Activated T-cell treated with anti-CD3 and anti-CD28 coated beads, Interleukin-2, amount 50 U/mL, for 24 hours (primary cell): ENCODE measurements at places on chromosomes 4 and X.

- no peak for DNase-seq
Measured at GRCh38 chr4:77881460-77882295, 19.0 kb downstream of the MRPL1 start.

GRCh38 chr4:114082348-114082747, 102.9 kb upstream of the ARSJ start:
- DNase-seq, result no peak

DNA sequence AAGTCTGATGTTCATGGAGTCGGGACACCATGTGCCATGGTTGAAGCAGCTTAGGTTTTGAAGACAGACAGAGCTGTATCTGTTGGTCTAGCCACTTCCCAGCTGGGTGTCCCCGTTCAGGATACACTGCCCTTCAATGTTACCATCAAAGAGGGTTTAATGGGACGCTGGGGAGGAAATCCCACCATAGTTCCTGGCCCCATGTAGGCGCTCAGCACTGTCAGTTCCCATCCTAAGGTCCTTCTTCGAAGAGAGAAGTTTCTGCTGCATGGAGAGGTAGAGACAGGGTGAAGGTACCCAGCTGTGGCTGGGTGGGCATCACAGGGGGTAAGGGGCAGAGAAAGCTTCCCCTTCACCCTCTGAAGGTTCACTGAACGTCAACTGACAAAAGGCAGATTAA, 3.7 kb downstream of the MGST2 start:
- DNase-seq, result no peak

DNA sequence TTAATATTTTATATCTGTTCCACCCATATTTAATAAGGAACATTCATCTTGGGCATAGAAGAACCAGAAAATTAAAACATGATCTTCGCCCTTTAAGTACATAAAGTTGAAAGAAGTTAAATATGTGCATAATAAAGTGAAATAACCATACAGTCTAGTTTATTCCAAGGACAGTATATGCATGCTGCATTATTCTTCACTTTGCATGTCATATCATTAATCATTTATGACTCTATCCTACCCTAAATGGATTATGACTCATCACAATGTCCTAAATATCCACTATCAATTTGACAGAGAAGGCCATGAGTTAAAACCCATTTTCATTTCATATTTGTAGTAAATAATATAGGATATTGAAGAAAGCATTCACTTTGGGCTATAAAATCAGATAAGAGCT, 576.5 kb upstream of the GNPDA2 start:
- DNase-seq, result no peak

- DNase-seq, result no peak
Measured at GRCh38 chr4:28334249-28334648, 1473.6 kb downstream of the STIM2 start.

- no peak for DNase-seq
Measured at GRCh38 chr4:779555-779954, 46.4 kb downstream of the CPLX1 start.

GRCh38 chr4:105058177-105058812, 88.4 kb upstream of the TET2 start:
- no peak for DNase-seq

DNA sequence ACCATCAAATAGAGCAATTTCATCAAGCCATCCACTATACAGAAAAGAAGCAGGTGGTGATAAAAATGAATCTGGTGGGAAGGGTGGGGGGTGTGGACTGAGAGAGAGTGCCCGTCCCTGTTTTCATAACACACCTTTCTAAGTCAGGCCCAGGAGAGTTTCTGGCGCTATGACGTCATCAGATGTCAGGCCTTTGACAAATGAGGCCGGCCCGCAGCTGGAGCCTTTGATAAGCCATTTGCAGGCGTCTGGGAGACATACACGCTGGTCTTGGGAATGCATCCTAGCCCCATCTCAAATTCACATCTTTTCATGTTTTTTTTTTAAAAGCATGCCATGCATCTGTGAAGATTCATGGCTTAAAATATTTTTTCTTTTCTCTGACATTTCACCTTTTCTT, 404.5 kb downstream of the BCOR start:
- DNase-seq, result no peak

DNA sequence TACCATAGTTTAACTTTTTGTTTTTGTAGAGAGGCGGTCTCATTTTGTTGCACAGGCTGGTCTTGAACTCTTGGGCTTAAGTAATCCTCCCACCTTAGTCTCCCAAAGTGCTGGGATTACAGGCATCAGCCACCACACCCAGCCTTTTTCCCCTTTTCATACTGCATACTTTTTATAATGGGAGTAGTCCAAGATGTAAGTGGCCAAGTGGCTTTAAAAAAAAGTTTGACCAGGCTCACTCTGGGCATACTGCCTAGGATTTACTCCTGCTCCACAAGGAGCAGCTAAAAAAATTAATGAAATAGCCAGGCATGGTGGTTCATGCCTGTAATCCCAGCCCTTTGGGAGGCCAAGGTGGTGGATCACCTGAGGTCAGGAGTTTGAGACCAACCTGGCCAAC, 6.0 kb downstream of the GRSF1 start:
- DNase-seq, result no peak

GRCh38 chr4:47651231-47651630, 166.2 kb downstream of the ATP10D start:
- DNase-seq, result no peak

DNA sequence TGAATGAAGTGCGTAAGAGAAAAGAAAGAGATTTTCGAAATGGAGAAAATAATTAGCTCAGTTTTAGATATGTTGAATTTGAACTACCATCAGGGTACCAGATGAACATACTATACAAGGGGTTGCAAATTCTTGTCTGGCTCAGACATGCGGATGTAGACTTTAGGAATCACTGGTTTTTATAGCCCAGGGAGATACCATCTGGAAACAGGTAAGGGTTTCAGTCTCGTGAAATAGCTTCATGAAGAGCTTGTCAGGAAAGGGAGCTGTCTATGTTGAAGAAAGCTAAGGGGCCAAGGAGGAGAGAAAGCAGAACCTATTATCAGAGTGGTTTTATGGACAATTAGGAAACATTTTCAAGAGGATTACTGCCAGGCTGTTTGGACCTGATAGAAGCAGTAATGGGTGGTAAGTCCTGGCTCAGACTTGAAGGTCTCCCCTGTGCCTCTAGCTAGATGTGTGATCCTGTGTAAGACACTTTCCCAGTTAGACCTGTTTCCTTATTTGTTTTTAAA, 6.7 kb downstream of the RAB9A start:
- no peak for DNase-seq

DNA sequence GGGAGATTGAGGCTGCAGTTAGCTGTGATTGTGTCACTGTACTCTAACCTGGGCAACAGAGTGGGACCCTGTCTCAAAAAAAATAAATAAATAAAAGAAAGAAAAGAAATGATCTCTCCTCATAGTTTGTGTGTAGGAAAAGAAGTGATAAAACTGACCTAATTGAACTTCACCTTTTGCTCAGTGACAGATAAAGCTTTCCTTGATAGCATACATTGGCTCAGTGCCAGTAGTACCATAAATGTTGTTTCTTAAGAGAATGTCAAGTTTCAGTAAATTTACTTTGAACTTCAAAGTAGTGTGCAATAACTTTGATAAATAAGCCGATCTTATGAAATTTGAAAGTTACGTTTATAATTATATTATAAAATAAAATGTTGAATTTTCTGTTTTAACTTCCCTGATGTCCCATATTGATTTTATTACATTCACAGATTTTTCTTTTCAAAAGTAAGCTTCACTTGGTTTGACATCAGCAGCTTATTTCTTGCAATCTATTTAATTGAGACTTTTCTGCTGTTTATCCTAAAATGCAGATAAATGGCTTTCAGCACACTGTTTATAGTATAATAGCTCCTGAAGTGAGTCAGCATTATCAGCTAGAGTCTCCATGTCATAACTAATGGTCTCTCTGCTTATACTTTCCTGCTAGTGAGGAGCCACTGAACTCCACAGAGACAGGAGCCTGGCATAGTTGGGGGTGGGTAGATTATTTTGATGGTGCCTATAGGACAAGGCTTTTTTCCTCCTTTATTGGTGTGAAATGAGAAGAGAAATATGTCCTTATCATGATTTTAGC, 330.1 kb downstream of the BMPR1B start:
- no peak for DNase-seq

GRCh38 chr4:28287831-28288233, 1427.2 kb downstream of the STIM2 start:
- DNase-seq, result no peak

DNA sequence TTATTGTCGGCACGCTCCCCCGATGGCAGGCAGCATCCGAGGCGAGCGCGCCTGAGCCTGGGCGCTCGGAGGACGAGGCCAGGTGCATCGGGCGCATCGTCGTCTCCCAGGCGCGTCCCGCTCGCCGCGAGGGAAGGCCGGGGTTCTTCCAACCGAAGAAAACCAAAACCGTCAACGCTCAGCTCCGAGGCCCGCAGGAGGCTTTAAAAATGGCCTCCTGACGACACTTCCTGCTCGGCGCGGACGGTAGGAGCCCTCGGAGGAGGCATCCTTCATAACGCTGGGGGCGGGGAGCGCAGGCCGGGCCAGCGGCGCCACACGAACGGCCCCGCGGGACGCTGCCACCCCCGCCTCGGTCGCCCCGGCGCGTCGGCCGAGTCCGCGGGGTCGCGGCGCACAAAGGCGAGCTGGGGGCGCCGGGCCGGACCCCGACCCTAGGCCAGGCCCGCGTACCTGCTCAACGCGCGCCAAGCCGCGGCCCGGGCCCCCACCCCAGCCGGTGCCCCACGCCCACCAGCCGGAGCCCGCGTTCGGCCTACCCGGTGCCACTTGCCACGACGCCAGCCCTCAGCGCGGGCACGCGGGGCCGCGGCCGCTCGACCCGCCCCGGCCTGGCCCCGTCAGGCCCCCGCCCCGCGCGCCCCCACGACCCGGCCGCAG, 501 bp downstream of the ZNF518B start:
- DNase-seq, result peak; percentile 73

DNA sequence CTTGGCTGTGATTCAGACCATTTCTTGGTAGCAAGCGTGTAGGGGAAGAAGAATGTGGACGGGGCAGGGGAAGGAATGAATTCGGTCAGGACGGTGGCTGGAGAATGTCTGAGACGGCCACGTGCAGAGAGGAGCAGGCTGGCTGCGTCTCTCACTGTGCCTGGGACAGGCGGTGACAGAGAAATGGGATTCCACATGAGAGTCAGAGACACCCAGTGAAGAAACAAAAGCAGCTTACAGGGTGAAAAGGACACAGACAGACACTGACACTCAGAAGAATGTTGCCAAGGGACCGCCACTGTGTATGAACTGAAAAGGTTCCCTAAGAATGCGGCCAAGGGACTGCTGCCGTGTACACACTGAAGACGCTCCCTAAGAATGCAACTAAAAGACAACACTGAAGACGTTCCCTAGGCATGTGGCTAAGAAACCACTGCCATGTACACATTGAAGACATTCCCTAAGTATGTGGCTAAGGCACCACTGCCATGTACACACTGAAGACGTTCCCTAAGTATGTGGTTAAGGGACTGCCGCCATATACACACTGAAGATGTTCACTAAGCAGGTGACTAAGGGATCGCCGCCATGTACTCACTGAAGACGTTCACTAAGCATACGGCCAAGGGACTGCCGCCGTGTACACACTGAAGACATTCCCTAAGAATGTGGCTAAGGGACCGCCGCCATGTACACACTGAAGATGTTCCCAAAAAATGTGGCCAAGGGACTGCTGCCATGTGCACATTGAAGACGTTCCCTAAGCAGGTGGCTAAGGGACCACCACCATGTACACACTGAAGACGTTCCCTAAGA, 49.1 kb downstream of the DHRSX start:
- DNase-seq, result no peak

DNA sequence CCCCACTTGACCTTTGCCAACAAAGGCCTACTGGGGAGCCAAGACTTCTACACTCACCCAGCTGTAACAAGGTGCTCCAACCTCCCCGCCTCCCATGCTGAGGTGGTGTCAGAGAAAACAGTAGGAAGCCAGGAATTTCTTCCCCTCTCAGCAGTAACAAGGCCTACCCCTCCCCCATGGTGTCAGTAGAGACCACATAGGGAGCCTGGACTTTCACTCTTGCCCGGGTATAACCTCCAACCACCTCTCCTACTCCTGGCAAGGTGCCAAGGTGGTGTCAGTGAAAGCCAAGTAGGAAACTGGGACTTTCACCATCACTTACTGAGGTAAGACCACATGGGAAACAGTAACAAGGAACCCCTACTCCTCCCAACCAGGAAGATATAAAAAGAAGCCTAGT, 93.1 kb downstream of the SLC16A2 start:
- DNase-seq, result no peak

DNA sequence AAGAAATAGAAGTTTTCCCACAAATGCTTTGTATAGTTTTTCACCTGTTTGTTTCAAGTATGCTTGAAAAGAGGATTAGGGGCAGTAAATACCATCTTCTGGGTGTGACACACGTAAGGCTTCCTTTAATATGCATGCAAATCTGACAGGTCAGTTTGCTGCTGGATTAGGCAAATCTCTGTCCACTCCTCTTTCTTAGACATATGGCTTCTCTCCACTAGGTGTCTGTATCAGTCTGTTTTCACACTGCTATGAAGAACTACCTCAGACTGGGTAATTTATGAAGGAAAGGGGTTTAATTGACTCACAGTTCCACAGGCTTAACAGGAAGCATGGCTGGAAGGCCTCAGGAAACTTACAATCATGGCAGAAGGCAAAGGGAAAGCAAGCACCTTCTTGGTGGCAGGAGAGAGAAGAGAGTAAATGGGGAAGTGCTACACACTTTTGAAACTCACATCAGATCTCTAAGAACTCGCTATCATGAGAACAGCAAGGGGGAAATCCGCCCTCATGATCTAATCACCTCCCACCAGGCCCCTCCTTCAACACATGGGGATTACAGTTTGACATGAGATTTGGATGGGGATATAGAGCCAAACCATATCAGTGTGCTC, 66.9 kb downstream of the TAB3 start:
- DNase-seq, result no peak

- peak; percentile 34 for DNase-seq
Measured at GRCh38 chr4:158496030-158496741, 25.5 kb upstream of the RXFP1 start.

DNA sequence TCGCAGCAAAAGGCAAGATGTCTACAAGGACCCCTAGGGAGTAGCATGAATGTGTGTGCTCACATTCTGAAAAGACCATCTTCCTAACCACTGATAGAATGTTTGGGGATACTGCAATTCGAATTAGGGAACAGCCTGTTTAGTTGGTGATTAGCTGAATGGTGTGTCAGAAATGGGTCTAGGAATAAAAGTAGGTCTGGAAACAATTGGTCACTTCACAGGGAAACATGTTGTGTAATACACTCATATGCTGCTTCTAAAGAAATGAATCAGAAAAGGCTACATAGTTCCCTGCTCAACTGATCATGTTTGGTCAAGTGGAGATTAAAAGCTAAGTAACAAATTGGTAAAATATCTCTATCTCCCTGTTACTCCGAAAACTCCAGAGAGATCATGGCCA, 2362.4 kb upstream of the TENM3 start:
- no peak for DNase-seq

DNA sequence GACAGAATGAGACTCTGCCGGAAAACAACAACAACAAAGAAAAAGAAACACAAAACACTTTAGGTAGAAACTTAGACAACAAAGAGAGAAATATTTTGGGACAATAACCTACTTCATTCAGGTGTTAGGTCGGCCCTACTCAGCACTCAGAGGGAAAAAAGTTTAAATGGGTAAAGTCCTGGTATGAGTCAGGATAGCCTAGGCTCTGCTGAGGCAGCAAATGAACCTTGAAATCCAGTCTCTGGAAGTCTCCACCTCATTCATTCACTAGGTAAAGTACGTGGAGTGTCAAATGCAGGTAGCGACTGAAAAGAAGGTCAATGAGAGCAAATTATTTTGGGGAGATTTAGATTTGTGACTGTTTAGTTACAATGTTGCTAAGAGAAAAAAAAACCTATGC, 127.4 kb downstream of the FHDC1 start:
- no peak for DNase-seq

- no peak for DNase-seq
Measured at GRCh38 chr4:17055788-17056187, 157.3 kb upstream of the LDB2 start.

- DNase-seq, result no peak
Measured at GRCh38 chr4:8478801-8479744, 38.5 kb downstream of the TRMT44 start.
